D341Med (cell line): ENCODE measurements at places on chromosomes 5 and 9.
A peak's percentile ranks its signal among the peaks of the same experiment; 100 is the strongest.

- DNase-seq: no peak
Measured at GRCh38 chr9:100440071-100440470, 13.1 kb downstream of the MSANTD3 start.

DNA sequence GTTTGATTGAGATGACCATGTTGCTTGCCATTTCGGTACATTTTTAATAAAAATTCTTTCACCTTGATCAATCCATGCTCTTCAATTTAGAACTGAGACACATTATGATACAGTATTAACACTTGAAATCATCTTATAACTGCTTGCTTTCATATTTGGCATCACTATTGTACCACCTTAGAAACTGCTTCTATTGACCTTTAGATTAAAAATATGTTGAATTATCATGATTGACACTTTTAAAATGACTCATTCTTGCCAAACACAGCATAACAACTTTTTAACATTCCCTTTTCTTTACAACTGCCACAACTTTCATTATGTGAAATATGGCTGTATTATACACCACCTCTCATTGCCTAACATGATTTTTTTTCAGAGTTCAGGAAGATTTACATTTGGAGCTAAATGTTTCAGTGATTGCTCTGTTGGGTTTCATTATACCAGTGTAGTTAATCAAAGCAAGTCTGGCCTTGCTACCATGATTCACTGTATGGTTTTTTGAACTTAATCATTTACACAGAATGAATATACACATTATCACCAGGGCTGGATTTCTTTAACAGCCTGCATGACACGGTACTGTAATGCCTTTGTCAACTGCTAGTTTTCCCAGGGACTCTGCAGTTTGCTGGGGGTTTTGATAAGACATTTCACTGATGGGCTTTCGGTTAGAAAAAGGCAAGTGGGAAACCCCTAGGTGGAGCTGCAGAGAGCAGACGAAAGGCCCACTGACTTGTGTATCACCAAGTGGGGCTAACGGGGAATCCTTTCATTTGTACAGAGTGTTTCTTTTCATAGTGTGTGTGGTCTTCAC is 93.6 kb upstream of the TLE4 start:
- peak; percentile 52 for DNase-seq

DNA sequence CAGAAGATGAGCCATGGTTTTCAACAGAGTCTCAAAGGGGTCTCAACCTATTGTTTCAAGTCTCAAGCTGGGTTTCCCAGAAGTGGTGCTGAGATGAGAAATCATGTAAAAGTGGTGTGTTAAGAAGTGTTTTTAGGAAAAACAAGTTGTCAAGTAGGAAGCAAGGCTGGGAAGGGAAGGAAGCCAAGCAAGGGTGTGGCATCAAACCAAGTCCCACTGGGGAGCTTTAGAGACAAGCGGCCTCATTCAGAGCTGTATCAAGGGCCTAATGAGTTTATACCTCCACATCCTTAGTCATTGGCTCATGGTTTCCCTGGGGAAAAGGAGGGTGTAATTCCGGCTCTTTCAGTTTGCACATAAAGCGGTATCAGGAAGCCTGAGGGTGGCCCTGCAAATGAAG is 26.4 kb upstream of the GABRB2 start:
- no peak for DNase-seq

DNA sequence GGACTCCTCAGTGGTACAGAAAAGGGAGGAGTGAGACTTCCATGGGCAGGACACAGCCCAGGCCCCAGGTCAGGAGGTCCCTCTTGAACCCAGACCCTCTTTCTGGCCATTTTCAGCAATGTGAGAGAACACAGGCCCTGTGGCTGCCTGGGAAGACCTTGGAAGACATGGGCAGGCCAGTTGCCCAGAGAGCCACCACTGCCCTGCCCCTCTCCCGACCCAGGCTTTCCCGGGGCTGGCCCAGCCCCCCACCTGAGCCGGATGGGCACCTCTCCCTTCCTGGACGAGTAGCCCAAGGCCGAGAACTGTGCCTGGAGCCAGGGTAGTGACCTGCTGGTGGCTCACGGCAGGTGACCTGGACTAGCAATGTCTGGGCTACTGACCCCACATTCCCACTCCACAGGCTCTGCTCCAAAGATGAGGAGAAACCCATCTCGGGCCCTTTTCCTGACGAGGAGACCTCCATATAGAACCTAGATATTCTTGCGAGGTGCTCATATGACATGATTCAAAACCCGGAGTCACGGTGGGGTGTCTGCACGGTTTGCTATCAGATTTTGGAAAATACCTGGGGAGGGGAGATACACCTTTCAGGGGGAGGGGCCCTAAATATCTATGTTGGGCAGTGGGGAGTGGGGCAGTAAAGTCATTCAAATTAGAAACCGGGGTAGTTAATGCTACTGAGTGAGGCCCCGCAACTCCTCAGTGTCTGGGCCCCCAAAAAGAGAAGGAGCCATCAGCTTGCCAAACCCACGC is 59.4 kb downstream of the ZNF354C start:
- DNase-seq: no peak

DNA sequence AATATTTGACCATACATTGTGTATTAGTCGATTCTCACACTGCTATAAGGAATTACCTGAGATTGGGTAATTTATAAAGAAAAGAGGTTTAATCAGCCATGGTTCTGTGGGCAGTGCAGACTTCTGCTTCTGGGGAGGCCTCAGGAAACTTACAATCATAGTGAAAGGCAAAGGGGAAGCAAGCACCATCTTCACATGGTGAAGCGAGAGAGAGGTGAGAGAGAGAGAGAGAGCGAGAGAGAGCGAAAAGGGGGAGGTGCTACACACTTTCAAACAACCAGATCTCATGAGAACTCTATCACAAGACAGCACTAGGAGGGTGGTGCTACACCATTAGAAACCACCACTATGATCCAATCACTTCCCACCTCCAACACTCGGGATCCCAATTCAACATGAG is 4.1 kb upstream of the GRAMD2B start:
- no peak for DNase-seq
